ENCODE measurements at places on chromosomes 11 and 22.
A peak's percentile ranks its signal among the peaks of the same experiment; 100 is the strongest.

DNA sequence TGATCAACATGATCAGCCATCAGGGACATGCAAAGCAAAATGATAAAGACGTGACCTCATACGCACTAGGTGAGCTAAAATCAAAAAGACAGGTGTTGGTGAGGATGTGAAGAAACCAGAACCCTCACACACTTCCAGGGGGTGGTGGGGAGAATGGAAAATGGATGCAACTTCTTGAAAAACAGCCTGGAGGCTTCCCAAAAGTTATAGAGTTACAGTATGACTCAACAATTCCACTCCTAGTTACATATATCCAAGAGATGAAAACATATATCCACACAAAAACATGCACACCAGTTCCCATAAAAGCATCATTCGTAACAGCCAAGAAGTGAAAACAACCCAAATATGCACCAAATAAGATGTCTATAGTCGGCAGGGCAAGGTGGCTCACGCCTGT, 42.1 kb upstream of the APLNR start:
- no peak for DNase-seq

DNA sequence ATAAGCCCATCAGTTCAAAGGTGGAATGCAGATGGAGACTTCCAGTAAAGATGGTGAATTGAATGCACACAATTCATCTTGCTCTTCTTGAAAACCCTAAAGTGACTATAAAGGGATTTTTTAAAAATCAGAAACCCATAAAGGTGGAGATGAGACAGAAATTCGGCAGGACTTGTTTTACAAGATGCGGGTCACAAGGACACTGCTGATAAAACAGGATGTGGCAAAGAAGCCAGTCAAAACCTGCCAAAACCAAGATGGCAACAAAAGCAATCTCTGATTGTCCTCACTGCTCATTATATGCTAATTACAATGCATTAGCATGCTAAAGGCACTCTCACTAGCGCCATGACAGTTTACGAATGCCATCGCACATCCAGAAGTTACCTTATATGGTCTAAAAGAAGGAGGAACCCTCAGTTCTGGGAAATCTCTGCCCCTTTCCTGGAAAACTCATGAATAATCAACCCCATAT, 137.1 kb downstream of the NECTIN1 start:
- no peak for DNase-seq

- DNase-seq = no peak
Observed at GRCh38 chr11:58549644-58550043, 26.0 kb downstream of the LPXN start.

- DNase-seq = no peak
Observed at GRCh38 chr11:115958089-115959000, 454.1 kb upstream of the CADM1 start.

DNA sequence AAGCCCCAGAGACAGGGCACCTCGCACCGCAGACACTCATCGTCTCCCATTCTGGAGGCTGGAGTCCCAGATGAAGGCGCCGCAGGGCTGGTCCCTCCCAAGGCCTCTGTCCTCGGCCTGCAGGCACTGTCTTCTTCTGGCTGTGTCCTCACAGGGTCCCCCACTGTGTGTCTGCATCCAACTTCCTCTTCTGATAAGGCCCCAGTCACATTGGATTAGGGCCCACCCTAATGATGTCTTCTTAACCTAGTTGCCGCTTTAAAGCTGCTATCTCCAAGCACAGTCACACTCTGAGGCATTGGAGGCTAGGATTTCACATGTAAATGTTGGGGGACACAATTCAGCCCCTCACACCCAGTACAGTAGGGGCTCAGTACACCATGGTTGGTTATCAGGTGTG, 48.9 kb downstream of the DHCR7 start:
- DNase-seq = no peak

- DNase-seq = no peak
Observed at GRCh38 chr22:22377335-22377734, 131.2 kb downstream of the ZNF280B start.

DNA sequence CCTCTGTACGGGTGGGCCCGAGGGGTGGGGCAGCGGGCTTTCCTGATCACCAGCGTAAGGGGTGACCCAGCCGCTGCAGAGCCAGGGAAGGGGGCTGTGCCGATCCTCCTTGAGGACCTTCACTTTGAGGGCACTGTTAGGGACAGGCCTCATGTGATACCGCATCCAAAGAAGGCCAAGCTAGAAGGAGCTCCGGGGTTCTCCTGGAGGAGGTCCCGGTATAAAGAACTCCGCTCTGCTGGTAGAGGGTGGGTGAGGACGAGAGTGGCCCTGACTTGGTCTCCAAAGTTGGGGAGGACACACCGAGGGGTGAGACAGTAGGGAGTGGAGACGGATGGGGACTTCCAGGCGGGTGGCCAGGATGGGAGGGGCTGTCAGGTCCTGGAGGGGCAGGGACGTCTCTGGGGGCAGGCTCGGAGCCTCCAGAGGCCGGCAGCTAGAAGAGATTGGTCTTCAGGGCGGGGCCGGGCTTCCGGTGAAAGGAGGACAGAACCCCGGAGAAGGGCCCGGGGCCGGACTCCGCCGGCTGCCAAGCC, 4.6 kb downstream of the PHOX2A start:
- no peak for DNase-seq

DNA sequence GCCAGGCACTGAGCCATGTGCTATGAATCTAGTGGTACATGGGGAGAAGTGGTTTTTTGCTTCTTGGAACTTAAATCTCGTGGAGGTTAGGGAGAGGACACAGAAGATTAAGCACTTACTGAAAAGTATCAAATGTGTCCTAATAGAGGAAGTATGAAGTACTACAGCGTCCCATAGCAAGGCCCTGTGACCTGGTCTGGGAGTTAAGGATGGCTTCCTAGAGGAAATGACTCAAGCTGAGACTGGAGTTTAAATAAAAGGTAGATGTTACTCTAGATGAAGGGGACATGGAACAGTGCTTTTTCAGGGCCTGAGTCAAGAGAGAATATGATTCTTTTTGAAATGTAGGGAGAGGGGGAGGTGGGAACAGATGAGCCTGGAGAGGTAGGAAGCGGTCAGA, 202.9 kb downstream of the GRIK4 start:
- no peak for DNase-seq

GRCh38 chr11:119810478-119811232, 81.7 kb upstream of the NECTIN1 start:
- no peak for DNase-seq

- no peak for DNase-seq
Observed at GRCh38 chr11:8828580-8829361, 82.2 kb upstream of the AKIP1 start.

DNA sequence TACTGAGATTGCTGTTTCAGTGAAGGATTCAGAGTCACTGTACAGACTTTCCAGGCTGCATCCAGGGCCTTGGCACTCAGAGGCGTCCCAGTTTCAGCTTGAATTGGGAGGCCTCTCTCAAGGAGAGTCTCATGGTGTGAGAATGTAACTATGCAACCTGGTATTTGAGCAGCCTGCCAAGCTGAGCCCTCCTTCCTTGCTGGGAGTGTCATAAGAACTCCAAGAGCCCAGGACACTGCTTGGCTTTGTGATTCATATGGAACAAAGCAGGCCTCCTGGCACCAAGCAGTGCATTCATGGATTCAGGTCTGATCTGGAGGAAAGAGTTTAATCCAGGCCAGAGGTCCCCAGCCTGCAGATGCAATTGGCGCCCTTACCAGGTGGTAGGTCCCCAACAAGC, 171.7 kb downstream of the DBX1 start:
- no peak for DNase-seq

DNA sequence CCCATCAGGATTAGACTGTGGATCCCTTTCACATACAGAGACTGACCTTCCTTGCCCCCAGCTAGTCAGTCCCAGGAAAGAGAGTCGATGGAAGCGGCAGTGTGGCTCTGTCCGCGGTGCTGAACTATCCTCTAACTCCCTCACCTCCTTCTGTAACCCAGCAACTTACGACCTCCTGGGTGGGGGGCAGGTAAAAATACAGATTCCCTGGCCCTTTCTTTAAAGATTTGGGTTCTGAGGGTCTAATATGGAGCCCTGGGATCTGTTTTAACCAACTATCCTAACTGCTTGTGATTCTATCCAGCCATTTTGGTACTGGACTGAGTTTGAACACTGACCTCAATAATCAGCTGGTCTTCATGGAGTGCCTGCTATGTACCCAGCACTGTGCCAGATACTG, 23.2 kb downstream of the MFNG start:
- no peak for DNase-seq

DNA sequence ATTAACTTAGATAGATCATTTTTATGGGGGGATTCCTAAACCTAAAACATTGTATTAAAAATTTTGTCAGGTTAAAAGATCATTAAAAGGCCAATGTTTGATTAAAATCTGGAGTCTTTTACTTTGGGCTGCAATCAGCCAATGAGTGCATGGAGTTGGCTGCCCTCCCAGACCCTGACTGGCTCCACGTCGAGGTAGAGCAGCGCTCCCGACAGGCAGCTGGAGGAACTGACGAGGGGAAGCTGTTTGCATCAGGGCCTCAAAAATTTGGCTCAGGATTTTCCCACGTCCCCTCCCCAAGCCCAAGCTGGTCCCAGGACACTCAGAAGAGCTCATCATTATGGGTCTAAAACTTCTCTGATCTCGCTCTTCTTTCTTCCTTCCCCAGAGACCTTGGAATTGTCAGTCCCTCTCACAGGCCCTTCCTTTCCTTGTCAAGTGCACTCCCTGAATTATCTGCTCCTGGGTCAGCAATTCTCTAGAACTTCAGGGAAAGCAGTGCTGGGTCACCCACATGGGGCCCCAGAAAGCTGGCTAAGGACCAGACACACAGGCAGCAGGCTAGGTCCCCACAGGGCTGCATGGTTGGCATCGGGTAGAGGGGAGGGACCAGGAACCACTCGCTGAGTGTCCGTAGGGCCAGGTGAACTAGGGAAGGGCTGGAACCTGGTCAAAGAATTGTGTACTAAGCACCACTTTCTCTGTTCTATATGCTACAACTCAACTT, 119.6 kb upstream of the IGLL5 start:
- no peak for DNase-seq

DNA sequence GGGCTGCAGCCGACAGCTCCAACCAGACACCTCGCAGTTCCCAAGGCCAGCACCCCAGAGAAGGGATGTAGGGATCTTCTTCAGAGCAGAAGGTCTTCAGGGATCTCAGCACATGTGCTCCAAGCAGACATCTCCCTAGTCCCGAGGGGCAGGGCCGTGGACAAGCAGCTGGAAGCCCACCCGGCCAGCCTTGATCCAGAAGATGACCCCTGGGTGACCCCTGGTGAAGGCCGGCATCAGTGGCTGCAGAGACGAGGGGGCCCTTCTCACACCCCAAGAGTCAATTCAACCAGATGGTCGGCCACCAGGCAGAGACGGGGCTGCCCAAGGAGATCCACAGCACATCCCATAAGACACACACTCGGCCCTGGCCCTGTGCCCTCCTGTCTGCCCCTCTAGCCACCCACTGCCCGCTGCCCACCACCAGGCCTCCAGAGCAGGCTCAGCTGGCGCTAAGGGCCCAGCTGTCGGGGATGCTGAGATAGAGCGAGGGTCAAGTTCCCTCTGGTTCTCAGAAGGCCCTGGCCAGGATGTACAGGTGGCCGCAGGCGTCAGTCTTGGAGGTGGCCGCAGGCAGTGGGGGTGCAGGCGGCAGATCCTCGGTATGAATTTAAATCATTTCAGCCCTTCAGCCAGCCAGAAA, 168.3 kb downstream of the BRD1 start:
- peak; percentile 54 for DNase-seq

- DNase-seq = no peak
Observed at GRCh38 chr22:42793848-42794405, 63.1 kb downstream of the ARFGAP3 start.

- no peak for DNase-seq
Observed at GRCh38 chr11:58788355-58789023, 56.0 kb downstream of the GLYATL2 start.

DNA sequence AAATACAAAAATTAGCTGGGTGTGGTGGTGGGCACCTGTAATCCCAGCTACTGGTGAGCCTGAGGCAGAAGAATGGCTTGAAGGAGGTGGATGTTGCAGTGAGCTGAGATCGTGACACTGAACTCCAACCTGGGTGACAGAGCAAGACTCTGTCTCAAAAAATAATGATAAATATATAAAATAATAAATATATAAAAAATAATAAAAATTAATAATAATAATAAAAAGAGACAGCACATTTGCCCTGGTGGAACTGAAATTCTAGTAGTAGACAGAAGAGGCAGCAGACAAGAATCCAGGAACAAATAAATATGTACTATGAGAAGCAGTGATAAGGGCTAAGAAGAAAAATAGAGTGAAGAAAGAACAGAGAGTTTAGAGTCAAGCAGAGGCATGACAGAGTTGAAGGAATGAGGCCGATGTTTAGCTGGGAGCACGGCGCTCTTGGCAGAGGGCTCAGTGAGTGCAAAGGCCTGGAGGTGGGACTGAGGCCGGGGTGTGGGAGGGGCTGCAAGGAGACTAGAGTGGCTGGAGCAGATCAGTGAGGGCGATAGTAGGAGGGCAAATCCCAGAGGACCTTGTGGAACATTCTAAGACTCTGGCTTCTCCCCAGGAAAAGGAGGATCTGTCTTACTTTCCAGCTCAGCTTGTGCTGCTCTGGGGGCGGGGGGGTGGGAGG, 410.3 kb downstream of the MN1 start:
- no peak for DNase-seq

- DNase-seq = no peak
Observed at GRCh38 chr11:13313005-13313819, 35.6 kb downstream of the BMAL1 start.

- no peak for DNase-seq
Observed at GRCh38 chr11:73198677-73199076, 19.4 kb upstream of the P2RY2 start.

GRCh38 chr11:36073411-36074203, 129.7 kb downstream of the LDLRAD3 start:
- no peak for DNase-seq

DNA sequence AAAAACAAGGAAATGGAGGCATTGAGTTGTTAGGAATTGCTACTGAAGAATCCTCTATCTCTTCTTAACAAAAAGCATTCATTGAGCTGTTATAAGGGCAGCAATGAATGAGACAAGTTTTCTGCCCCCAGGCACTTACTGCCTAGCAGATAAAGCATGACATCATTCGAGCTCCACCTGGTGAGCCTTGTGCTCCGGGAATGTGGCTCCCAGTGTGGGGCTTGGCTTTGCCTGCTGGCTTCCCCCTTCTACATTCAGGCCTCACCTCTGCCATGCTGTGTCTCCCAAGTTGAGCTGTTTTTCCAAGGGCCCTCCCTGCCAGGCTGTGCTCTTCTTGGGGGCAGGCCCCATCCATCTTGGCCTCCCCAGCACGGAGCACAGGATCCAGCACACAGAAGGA, 56.9 kb upstream of the EIF3D start:
- no peak for DNase-seq

DNA sequence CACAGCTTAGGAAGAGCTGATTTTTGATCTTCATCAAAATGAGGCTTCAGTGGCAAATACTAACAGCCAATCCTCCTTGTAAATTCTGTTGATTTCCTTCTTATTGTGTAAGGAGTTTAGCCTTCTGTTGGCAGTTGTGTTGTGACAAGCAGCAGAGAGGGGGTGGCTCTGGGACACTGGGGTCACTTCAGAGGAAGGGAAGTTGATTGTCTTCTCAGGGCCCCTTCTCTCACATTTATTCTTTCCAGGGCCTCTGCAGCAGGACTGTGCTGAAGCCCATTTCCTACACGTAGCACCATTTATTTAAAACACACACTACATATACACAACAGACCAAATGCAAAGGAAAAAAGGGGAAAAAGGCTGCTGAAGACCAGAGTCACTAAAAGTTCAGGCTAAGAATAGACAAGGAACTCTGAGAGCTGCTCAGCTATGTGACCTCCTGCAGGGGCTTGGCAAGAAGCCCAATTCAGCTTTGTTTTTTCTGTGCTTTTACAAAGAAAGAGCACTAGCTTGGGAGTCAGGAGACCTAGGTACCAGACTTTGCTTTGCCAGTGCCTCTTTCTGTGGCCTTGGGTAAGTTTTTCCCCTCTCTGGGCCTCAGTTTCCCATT, 28.3 kb upstream of the UPB1 start:
- no peak for DNase-seq

Measured in RWPE2 (cell line).